ENCODE measurements at places on chromosomes 7 and 10.

DNA sequence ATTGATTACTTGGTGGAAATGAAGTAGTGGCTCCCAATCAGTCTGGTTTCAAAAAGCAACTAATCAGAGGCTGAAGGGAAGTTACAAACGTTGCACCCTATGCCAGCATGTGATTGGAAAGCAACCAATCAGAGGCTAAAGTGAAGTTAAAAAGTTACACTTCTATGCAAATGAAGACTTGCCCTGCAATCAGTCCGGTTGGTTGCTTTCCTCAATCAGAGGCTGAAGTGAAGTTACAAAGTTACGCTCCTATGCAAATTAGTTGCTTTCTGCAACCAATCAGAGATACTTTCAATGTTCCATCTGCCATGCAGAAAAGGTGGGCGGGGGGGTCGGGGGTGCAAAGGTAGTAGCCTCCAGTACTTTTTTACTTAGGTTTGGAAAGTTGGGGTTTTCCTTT is 1077.1 kb downstream of the TYW1 start:
- no peak for DNase-seq

GRCh38 chr10:130395248-130395936 is 259.2 kb downstream of the GLRX3 start:
- DNase-seq, result no peak

- DNase-seq, result no peak
Observed at GRCh38 chr10:75195035-75195763, 15.4 kb upstream of the VDAC2 start.

DNA sequence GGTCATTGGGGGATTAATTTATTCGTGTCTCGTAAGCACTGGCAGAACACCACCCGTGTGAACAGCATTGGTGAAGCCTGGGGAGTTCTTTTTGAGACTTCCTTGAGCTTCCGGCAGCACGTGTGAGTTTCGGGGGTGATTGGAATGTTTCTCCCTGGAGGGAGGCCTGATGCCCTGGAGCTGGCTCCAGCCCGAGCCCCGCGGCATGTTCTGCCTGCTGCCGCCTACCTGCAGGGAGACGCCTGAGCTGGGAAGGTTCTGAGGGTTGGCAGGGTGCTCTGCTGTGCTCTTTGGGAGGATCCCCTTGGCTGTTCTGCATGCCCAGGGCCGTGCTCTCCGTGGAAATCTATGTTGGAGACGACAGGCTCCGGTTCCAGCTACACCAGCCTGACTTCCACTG is 159.3 kb downstream of the MGMT start:
- no peak for DNase-seq

- DNase-seq, result no peak
Observed at GRCh38 chr7:123273185-123273584, 73.4 kb upstream of the SLC13A1 start.

DNA sequence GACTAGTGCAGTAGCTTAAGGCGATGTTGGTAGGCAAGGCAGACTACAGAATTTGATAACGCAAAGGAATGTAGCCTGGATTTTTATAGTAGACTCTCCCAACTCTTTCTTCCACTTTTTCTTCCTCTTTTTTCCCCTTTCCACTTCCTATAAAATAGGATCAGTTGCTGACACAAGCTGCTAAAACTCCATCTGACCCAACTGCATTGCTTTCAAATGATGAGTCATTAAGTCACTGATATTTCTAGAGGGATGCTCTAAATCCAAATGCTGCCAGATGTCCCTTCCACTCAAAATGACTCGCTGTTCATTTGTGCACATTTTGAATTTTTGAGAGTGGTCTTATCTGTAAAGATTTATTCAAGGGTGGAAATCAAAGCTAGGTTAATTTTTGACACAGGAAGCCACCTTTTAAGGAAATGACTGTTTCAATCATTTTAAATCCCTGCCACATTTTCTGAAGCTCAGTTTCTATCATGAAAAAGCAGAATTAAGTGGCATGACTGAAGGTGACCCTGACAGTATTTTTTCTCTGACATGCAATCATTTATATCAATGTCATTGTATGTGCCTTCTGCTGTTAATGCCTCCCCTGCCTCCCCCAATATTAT is 25.8 kb upstream of the SFMBT2 start:
- DNase-seq, result no peak

- no peak for DNase-seq
Observed at GRCh38 chr10:106577266-106577665, 587.2 kb downstream of the SORCS1 start.

- DNase-seq, result no peak
Observed at GRCh38 chr7:112193915-112194502, 12.2 kb downstream of the DOCK4 start.

DNA sequence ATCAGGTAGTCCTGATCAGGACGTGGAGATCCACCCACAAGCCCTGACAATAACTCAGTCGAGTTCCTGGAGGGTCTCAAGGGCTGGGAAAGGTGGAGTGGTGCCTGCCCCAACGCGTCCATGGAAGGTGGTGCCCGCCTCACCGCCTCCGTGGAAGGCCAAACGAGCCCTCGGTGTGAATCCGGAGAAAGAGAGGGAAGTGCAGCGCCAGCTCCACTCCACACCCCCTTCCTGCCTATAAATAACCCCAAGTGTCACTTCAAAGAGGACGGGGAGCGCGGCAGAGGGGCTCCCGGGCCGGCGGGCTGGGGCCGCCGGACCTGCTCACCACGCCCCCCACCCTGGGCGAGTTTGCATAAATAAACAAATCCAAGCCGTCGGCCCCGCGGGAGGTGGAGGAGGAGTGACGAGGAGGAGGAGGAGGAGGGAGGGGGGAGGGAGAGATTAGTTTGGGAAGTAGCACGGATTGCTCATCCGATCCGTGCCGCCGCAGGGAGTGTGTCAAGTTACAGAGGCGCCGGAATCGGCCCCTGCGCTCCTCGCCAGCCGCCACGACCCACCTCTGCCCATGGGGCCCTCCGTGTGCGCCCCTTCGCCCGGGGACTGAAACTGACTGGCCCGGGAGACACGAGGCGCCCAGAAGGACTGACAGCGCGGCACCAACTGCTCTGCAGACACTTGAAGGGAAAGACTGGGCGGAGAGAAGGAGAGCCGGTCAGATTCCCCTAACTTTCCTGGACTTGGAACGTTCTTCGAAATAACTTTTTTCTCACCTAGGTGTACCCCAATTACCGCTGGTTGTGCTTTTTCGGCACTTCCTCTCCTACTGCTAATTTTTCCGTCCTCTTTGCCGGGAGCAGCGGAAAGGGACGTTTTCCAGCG is at the start of gene COL13A1:
Gene COL13A1, plus strand, starts transcription at position 473 of the 882 bp plus-strand sequence. CDS start 518 bp downstream, outside the sequence.
- peak; percentile 51 for DNase-seq

- no peak for DNase-seq
Observed at GRCh38 chr10:6037422-6037821, 24.7 kb downstream of the IL2RA start.

DNA sequence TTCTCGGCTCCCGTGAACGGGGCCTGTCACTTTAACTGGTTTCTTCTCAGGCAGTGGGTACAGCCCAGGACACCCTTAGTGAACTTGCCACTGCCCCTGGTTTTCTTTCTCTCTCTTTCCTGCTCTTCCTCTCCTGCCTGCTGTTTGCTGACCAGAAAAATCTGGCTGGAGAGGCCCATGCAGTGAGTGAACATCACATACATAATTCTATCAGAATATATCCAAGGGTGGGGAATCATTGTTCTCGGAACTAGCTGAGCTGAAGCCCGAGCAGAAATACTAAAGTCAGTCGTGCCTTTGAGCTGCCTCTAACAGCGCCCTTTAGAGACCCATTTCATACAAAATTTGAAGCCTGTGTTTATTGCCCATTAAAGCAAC is 501.5 kb upstream of the GALNT17 start:
- DNase-seq, result no peak

GRCh38 chr10:62464308-62464707 is 90.1 kb downstream of the ZNF365 start:
- no peak for DNase-seq
